ENCODE measurements at places on chromosomes 5 and 9.

GRCh38 chr5:156934450-156935211, 28.4 kb downstream of the TIMD4 start:
- DNase-seq: peak; percentile 12

DNA sequence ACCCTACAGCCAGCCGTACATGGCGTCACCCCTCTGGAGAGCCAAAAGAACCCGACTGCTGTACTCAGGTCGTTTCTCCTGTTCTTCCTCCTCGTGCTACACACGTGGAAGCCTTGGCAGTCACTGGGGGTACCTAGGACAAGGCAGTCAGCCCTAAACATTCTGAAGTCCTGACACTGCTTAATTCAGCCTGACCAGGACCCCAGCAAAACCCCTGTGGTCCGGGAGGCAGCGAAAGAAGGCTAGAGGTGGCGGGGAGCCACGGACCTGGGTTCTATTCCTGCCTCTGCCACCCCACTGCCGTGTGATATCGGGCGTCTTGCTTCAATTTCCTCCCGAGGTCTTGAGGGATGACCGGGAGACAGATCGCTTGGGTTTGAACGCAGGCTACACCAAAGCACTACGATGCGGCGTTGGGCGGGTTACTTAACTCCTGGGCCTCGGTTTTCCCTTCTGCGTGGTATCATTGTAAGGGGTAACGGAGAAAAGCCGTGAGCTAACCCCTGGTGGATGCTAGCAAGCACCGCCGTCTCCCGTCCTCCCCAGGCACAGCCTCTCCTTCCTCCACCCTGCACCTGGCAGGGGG, 429 bp upstream of the ARL10 start:
- DNase-seq: no peak

DNA sequence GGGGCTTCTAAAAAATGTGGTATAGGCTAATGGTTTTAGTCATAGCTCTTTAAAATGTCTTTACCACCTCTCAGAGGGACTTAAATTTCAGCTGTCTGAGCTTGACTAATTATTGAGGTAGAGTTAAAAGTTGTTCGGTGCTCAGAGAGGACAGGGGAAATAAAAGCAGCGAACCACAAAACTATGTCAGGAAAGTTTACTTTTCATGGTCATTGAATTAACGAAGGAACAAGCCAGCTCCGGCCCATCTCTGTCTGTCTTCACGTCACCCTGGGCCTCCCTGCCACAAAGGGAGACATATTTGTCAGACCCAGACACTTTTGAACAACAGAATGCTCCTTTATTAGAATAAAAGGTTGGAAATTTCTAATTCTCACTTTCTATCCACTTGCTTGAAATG, 98.8 kb upstream of the EFNA5 start:
- no peak for DNase-seq

GRCh38 chr5:135868681-135869080, 27.0 kb downstream of the IL9 start:
- DNase-seq: no peak

DNA sequence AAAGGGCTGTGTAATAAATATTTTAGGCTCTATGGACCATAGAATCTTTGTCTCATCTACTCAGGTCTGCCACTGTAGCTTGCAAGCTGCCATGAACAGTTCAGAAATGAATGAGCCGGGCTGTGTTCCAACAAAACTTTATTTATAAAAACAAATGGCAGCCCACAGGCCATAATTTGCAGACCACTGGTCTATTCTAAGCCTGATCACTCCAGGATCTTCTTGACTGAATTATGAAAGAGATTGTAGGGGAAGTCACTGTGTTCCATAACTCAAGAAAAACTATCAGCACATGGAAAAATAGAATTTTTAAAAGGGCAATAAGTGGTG, 11.4 kb upstream of the C1QTNF3 start:
- DNase-seq: no peak

GRCh38 chr5:157670662-157671591, at the start of gene C5orf52:
Gene C5orf52, plus strand, starts transcription at chr5:157671533. Its CDS starts 82 bp downstream, at chr5:157671615.
- DNase-seq: no peak

DNA sequence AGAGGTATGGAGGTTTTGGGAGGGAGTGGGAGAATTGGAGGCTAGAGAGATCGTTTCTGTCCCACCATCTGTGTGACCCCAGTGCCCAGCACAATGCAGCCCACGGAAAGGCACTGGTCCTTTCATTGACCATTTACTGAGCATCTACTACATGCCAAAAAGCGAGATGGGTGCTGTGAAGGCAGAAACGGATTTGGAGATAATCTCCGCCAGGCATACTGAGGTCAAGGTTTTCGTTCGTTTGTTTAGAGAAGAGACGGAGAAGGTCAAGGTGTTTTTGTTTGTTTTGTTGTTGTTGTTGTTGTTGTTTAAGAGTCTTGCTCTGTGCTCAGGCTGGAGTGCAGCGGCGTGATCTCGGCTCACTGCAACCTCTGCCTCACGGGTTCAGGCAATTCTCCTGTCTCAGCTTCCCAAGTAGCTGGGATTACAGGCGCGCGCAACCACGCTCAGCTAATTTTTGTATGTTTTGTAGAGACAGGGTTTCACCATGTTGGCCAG, 593 bp upstream of the ZBTB43 start:
- no peak for DNase-seq

GRCh38 chr9:12740845-12741244, 34.0 kb upstream of the LURAP1L start:
- DNase-seq: no peak

DNA sequence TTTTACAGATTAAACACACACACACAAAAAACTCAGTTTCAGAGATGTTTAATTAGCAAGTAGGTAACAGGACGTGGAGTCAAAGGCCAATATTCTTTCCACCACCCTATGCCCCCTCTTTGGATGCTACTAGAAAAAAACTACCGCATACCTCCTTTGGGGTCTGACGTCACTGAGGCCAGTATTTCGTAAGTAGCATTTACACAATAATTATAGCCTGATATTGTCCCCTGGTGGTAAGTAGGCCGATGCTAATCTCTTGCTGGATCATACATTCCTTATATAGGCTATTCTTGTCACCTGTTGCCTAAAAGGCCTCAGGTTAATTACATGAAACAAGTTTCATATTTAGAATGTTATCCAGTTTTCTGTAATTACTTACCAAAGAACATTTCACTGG, 21.0 kb upstream of the SMARCA2 start:
- DNase-seq: no peak

DNA sequence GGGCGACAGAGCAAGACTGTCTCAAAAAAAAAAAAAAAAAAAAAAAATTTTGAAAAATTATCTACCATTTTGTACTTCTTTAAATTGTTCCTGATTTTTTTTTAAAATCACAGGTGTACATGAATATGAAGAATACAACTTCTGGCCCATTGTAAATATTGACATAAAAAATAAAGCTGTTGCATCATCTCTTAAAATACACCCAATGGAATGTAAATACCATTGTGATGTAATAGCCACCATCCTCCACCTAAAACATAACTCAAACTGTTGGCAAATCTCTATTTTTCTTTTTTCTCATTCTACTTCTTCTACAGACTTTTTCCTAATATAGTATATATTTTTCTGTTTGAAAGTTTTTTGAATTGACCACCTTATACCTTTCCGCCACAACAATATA, 61.0 kb upstream of the TEX48 start:
- DNase-seq: no peak

DNA sequence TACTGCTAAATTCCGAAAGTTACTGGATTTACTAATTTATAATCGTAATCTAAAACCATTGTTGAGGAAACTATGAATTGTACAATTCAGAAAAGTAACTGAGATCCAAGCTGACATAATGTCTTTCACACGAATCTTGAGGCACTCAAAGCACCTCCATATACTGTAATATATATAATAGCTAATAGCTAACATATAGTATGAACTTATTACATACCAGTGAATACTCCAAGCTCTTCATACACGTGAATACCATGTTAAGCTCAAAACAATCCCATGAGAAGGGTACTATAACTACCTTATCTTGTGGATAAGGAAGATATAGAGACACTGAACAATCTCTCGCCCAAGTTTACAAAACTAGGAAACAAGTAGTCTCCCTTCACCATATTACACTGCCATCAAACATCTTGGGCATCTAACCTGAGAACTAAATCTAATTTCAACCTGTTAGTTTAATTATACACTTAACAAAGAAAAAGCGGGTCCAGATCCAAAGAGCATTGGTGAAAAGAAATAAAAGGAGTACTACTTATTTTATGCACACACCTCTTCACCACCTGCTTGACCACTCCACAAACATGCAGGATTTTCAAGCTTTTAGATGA, 1.0 kb downstream of the NUDCD2 start:
- no peak for DNase-seq

GRCh38 chr5:73451224-73452130, 2.9 kb upstream of the FOXD1 start:
- DNase-seq: peak; percentile 47

DNA sequence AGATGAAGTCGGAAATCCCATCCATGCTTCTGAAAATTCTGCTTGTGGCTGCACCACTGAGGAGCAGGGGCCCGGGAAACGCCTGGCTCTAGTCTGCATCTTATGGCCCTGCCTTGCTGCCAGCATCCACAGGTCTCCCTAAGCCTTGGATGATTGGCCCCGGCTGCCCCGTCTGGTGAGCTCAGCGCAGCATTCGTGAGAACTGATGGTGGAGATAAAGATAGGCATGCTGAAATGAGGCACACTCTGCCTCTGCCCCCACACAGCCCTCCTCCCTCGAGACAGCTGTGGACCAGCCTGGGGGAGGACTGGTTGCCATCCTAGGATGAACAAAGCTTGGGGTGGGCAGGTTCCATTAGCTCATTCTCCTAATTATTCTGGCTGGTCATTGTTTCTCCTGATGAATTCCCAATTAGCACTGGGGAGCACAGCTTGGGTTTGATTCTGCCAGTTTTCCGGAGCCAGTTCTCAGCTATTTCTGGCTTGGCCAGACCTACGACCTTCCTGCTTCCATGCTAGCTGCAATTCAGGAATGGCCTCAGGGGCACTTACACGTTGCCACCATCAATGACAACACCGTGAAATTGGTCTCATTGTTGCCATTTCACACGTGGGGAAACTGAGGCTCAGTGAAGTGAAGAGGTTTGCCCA, 62.8 kb upstream of the CPEB4 start:
- no peak for DNase-seq

DNA sequence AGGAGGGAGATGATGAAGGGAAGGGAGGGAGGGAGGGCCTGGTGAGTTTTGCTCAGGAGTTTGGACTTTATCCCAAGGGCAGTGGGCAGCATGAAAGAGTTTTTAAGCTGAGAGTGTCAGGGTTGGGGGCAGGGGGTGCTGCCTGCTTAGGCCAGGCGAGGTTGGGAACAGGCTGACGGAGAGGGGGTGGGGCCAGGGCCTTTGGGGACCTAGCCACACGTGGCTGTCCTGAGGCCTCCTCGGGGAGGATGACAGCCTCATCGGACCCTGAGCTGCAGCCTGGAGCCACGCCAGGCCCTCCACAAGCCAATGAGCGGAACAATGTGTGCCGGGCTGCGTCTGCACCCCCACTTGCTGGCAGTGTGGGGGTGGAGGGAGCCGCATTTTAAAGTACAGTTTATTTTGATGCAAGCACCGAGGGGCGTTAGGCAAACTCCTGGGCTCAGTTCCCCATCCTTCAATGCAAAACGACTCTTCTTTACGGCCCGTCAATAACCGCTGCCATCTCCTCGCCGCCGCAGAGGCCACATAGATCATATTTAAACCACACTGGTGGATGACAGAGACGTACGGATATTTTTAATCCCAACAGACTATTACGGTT, 5.3 kb upstream of the RXRA start:
- DNase-seq: no peak

- DNase-seq: no peak
These were observed 1.7 kb downstream of the SMIM33 start for GRCh38 chr5:139472386-139473030.

DNA sequence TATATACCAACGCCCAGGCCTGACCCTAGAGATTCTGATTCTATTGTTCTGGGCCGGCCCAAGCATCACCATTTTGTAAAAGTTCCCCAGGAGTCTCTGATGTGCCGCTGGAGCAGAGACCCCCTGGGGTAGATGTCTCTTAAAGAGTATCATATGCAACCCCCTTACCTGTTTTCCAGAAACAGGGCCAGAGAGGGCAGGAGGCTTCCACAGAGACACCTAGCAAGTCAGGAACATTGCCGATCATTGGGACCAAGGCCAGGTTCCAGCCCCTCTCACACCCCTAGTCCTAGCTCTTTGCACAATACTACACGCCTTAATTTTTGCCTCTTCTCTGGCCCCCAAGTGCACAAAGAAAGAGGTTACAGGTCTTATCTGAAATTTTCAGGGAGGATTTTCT, 63.8 kb downstream of the TMOD1 start:
- DNase-seq: no peak

DNA sequence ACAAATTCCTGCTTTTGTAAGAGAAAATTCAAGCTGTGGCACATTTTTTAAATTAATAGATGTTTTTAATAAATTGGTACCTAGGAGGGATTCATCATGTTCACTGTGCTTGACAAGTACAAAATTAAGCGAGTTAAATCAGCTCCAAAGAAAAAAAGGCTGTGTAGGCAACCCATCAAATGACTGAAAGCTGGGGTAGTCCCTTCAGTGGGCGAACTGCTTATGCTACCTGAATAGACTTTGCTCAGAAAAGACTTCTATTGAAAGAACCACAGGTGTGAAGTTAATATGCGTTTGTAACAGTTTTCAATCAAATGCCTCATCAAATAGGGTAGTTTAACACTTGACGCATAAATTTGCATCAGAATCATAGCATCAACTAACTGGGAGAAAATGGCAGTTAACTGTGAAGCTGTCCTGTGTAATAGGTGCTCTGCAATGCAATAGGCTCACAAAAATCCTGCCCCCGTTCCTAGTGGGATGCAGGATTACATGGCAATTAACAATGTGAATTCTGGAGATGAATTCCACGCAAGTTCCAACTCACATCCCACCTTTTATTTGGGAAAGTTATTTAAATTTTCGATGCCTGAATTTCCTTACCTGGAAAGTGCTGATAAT, 14.4 kb upstream of the ARL15 start:
- no peak for DNase-seq

DNA sequence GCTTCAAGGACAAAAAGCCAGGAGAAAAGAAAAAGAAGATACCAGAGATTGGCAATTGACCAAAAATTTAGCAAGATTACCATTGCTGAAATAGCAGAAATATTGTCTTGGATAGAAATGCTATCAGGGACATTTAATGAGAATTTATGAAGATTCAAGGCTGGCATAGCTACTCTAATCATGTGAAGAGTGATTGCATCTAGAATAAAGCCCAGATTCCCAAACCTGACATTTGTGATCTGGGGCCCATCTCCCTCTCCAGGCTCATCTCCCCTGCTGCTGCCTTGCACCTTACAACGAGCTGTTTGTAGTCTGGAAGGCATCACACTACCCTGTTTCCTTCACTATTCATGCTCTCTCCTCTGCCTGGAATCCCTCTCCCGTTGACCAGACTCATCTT, 114.5 kb downstream of the C9orf152 start:
- DNase-seq: no peak

Measured in effector memory CD4-positive, alpha-beta T cell (primary cell).